LHCN-M2 (cell line): ENCODE measurements at places on chromosomes 13 and 19. TPM values are rescaled to one million over a fixed set of nuclear protein-coding genes. Genes with fewer than 3 reads are reported as not detected.

The CEACAM21 gene
- total RNA-seq = not detected in 2 replicates

The KLK13 gene
- total RNA-seq = not detected in 2 replicates

- DNase-seq = no peak
Measured at GRCh38 chr19:1311543-1312091, 25.9 kb downstream of the EFNA2 start.

GRCh38 chr19:16094360-16095070 lies 17.2 kb upstream of the RAB8A start:
- no peak for DNase-seq
